ENCODE measurements at places on chromosomes 16 and 17. TPM values are rescaled to one million over a fixed set of nuclear protein-coding genes. Genes with fewer than 3 reads are reported as not detected.

The RCVRN gene
- total RNA-seq = 0.36 TPM

The KIF2B gene
- total RNA-seq = not detected

The SLC6A4 gene
- not detected for total RNA-seq

The BRICD5 gene
- 0.96 TPM for total RNA-seq

The GOT2 gene
- total RNA-seq = 49.3 TPM

The TUFM gene
- 99.1 TPM for total RNA-seq

The TNFRSF13B gene
- not detected for total RNA-seq

All from RPMI7951 (cell line).